ENCODE measurements at places on chromosomes 2 and 18.
A peak's percentile ranks its signal among the peaks of the same experiment; 100 is the strongest.

- DNase-seq: no peak
These were observed 41.3 kb upstream of the GBX2 start for GRCh38 chr2:236209535-236209934.

DNA sequence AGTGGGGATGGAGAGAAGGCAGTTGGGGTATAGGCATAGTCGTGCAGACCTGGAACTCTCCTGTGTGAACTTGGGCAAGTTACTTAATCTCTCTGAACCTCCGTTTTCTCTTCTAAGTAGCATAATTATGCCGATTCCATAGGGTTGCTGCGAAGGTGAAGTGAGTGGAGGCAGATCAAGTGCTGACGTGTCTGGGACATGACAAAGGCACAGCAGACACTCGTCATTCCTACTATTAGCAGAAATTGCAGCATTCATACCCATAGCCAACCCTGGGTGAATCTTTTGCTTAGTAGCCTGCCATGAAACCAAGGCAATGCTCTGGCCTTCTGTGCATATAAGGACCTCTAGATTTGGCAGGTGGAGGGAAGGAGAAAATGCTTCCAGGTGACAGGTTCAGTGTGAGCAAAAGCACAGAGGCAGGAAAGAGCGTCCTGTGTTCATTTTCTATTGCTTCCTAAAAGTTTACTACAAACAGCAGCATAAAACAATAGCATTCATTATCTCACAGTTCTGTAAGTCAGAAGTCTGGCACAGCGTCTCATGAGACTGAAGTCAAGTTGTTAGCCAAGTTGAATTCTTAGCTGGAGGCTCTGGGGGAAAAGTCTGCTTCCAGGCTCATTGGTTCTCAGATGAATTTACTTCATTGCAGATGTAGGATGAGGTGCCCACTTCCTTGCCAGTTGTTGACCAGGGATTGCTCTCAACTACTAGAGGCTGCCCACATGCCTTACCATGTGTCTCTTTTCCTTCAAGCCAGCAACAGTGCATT is 77.8 kb downstream of the CTIF start:
- DNase-seq: no peak

DNA sequence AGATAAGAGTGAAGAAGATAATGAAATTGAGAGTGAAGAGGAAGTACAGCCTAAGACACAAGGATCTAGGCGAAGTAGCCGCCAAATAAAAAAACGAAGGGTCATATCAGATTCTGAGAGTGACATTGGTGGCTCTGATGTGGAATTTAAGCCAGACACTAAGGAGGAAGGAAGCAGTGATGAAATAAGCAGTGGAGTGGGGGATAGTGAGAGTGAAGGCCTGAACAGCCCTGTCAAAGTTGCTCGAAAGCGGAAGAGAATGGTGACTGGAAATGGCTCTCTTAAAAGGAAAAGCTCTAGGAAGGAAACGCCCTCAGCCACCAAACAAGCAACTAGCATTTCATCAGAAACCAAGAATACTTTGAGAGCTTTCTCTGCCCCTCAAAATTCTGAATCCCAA is 15.7 kb downstream of the MSH6 start:
- DNase-seq: no peak

GRCh38 chr2:11829324-11829946 is 83.0 kb downstream of the LPIN1 start:
- DNase-seq: peak; percentile 41

DNA sequence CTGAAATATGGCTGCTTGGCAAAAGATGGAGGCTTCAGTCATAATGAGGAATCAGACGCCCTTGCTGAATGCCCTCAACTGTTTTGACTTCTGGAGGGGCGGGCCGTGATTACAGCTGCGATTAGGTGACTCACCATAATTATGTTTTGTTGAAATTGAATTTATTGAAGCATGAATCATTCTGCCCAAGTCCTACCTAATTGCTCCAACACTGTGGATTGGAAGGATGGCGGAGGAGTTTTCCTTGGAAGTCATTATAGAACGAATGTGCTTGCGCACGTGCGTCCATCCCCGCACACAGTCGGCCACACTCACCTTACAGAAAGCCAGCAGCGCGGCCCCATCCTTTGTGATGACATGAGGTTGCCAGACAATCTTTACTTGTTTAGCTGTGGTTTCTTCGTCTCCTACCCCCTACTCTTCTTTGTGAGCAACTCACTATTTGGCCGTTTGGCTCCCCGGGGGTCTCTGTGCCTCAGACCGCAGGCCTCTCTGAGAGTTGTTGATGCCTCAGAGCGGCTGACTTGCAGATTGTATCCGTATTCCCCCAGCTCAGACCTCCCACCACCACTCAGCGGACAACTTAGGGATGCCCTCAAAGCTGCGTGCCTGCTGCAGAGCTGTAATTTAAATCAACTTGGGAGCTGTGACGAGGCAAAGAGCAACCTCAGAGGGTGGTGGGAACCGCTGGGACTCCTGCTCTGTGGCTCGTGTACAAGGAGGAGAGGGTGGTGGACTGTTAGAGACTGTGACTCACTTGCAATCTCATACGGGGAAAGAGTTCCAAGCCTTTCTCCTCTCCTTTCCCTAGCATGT is 513.4 kb downstream of the TNS1 start:
- no peak for DNase-seq

- DNase-seq: no peak
These were observed 31.3 kb upstream of the SLC25A52 start for GRCh38 chr18:31791817-31792579.

DNA sequence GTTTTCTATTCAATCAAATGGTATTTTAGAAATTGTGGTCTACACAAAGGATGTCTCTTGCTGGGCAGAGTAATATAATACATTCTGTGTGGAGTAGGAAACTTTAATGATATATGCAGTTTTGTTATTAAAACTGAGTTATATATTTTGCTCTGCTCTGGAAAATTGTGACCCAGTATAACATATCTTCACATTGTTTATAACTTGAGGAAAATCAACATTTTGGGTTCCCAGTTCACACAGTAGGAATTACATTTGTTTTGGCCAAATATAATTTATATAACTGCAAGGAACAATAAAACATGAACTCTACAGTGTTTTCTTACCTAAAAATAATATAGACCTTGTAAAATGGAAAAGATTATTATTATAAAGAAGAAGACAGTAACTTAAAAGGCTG is 372.4 kb downstream of the OSR1 start:
- no peak for DNase-seq

- no peak for DNase-seq
These were observed 240.6 kb downstream of the SOX11 start for GRCh38 chr2:5932556-5933469.

DNA sequence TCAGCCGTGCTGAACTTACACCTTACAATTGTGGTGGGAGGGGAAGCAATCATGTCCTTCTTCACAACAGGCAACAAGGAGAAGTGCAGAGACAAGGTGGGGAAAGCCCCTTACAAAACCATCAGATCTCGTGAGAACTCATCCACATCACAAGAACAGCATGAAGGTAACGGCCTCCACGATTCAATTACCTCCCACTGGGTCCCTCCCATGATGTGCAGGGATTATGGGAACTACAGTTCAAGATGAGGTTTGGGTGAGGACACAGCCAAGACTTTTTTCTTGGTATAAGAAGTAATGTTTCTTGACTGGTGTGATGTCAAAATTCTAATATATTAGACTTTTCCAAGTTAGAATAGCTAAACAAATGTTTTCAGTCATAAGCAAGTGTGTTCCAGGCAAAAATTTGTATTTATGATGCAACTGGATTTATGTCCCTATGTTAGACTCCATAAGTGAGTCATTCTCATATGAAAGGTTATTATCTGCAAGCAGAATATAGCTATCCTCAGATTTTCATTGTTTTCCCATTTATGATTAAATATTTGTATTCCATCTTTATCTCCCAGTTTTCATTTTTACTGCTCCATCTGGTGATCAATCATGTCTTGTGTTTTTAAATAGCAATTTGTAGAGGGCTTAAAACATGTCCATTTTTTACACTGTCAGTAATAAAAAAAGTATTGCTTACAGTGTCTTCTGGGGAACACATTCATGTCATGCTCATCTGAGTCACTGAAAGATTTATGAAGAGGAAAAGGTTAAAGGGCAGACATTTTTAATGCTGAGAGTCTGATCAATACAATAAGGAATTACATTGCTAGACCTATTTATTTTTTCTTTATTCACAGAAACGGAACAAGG is 995.2 kb upstream of the CDH2 start:
- no peak for DNase-seq

- DNase-seq: no peak
These were observed 14.6 kb downstream of the ITGB1BP1 start for GRCh38 chr2:9408641-9409151.

- DNase-seq: no peak
These were observed 331.9 kb downstream of the MYCN start for GRCh38 chr2:16272038-16272788.

GRCh38 chr2:229410264-229410663 is 139.2 kb upstream of the PID1 start:
- no peak for DNase-seq

GRCh38 chr2:120672526-120673204 is 63.0 kb upstream of the GLI2 start:
- DNase-seq: no peak

DNA sequence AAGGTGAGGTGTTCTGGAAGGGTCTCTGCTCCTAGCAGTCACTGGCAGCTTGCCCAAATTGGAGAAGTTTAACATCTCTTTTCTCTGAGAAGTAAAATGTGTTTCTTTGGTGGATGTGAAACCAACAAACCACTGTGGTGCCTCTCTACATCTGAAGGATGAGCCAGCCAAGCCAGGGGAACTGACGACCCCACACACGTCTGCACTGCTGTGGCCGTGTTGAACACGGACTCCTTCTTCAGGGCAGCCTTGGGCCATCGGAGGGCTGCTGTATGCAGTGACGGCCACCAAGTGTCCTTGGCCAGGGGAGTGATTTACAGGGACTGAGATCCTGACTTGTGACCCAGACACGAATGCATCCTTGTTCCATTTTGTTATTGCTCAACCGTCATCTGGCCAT is 207.8 kb downstream of the ACKR3 start:
- DNase-seq: no peak

- DNase-seq: no peak
These were observed 196.9 kb downstream of the INO80D start for GRCh38 chr2:205889114-205889513.

DNA sequence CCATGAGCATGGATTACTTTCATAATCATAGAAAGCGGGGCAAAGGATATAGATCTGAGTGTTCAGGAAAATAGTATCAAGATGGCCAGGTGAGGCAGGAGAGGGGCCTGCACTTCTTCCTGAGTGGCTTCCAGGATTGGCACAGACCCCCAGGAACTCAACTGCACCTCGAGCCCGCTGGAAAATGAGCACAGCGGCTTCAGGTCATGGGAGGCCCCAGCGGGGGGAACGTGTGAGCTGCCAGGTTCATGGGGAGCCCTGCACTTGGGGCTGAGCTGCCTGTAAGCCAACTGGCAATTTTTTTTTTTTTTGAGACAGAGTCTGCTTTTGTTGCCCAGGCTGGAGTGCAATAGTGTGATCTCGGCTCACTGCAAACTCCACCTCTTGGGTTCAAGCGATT is 81.5 kb upstream of the ODC1 start:
- no peak for DNase-seq

- DNase-seq: no peak
These were observed 42.5 kb upstream of the PAX3 start for GRCh38 chr2:222341331-222341730.

DNA sequence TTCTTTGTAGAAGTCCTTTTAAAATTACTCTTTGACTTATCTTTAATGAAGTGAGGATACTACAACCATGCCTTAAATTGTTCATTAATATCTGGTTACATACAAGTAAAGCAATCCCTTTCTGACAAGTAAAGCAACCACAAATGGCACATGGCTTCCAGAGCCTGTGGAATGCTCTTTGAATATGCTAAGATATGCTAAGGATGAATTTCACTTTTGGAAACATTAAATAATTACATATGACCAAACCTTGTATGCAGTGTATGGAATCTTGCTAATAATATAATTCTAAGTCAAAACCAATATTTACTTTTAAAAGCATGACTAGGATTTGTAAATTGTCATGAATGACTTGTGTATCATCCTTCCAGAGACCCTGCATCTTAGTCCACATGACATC is 1711.2 kb upstream of the CELF4 start:
- no peak for DNase-seq

DNA sequence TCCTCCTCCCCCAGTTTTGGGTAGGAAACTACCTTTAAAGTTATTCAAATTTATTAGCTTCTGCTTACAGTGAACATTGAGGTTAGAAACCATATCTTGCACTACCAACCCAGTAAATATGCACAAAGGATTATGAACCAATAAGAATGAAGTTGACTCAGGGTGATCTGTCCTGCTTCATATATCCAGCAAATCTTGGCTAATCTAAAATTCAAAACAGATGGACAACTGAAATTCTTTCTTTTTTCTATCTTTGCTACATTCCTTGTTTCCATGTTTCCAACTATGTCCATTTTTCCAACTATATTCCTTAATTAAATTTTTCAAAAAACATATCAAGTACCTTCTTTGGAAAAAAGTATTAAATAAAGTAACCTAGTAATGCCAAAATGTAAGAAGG is 149.3 kb downstream of the FAM124B start:
- no peak for DNase-seq

DNA sequence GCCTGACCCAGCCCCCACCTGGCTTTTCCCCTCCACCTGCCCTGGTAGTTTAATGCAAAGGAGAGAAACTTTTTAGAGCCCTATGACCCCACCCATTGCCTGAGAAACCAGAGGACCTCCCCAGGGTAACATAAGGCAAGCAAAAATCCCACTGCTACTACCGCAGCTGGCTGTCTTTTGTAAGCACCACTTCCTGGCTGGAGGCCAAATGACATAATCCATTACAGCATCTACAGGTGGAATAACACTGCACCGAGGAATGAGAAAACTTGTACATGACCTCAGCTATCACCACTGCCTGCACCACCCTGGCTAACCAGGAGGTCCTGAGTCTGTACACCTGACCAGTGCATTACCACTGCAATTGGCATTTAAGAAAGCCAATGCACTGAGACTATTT is 149.6 kb upstream of the GALNT5 start:
- no peak for DNase-seq

DNA sequence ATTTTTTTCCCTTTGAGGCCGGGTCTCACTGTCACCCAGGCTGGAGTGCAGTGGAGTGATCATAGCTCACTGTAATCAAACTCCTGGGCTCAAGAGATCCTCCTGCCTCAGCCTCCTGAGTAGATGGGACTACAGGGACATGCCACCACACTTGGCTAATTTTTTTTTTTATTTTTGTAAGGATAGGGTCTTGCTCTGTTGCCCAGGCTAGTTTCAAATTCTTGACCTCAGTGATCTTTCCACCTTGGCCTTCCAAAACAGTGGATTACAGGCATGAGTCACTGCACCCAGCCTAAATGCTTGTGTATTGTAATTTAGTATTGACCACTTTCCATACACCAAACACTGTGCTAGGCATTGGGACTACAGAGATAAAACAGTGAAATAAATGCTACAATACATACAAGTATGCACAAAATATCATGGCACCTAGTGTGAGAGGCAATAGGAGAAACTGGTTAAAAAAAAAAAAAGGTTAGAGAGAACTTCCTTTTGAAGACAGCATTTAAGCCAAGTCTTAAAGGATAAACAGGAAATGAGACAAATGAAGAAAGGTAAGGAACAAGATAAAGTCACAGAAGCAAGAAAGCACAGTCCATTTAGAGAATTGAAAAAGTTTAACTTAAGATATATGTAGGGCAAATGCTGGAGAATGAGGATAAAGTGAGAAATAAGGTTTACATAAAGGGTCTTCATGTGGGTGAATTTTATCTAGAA is 113.4 kb downstream of the GORASP2 start:
- no peak for DNase-seq

- no peak for DNase-seq
These were observed 315.5 kb downstream of the RPRM start for GRCh38 chr2:153163055-153163454.

GRCh38 chr2:18922276-18922675 is 332.9 kb upstream of the NT5C1B start:
- DNase-seq: no peak

Measured in stimulated activated CD4-positive, alpha-beta T cell treated with anti-CD3 and anti-CD28 coated beads, Interleukin-1b, Interleukin-23, amount 100 ng/mL, for 1 hour (primary cell).